ENCODE measurements at places on chromosomes 1 and 21. TPM values are rescaled to one million over a fixed set of nuclear protein-coding genes. Genes with fewer than 3 reads are reported as not detected.

- peaks cover 11% of the 10 kb centered on the region for H3K4me1 ChIP-seq
- H3K36me3 ChIP-seq: no peaks in the 10 kb centered on the region
- H3K27me3 ChIP-seq: no peaks in the 10 kb centered on the region
Observed at GRCh38 chr21:46664316-46664995, 29.0 kb downstream of the PRMT2 start.

DNA sequence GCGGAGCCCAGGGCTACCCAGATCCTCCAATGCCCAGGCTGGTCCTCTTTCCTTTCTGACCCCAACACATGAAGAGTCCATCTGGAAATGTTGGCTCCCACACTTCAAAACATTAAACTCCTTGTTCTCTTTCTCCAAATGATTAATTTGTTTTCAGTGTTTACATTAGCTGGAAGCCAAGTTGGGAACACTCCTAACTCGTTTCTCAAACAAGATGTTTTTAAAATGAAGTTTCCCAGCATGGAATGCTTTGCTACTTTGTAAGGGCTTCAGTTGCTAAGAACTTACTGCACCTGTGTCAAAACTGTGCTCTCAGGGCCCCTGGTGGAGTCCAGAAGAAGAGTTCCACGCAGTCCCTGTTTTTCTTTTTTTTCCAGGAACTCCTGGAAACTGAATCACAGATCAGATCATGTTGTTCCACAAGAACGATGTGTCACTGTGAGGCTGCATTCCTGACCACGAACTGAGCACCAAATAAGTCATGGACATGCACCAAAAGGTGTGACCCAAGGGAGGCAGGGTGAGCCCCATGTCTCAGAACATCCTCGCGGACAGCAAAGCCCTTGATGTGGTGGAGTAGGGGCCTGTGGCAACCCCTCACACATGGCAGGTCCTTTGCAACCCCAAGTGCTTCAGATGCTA, 257.3 kb downstream of the KCNJ6 start:
- no peak overlapping the region for H3K27ac ChIP-seq
- no peaks in the 10 kb centered on the region for H3K36me3 ChIP-seq
- H3K4me3 ChIP-seq: no peak overlapping the region
- H3K4me1 ChIP-seq: no peaks in the 10 kb centered on the region
- no peaks in the 10 kb centered on the region for H3K27me3 ChIP-seq

The TNFSF4 gene
- total RNA-seq: 0.26 TPM

DNA sequence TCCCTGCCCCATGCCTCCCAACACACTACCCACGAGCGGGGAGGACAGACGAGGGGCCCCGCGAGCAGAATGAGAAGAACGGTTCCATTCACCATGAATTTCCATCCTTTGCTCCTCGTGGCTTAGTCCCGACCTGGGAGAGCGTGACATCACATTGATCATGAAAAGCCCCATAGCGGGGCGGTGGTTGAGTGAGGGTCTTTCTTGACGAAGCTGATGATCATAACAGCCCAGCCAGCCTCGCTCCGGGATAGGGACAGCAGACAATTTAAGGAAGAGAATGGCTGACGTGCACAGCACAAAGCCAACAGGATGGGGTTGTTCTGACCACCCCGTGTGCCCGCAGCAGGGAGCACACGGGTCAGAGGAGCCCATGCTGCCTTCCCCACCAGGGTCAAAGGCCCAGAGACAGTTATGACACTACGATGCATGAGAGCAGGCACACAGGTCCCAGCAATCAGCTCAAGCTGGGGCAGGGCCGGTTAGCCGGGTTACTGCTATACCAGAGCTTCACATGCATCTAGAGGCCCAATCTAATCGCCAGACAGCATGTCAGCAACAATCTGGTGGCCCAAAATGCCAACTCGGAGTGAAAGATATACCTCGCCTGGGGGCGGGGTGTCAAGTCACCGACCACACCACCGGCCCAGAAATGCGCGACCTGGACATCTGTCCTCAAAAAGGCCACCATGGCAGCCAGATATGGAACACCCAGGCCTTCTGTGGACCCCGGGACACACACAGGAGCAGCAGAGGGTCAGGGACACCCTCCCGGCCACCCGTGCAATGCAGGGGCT, 135.2 kb downstream of the LIPI start:
- DNase-seq: no peak
- H3K27ac ChIP-seq: no peak overlapping the region
- no peak overlapping the region for H3K4me3 ChIP-seq
- no peaks in the 10 kb centered on the region for H3K4me1 ChIP-seq
- no peaks in the 10 kb centered on the region for H3K27me3 ChIP-seq
- peaks cover 6% of the 10 kb centered on the region for H3K36me3 ChIP-seq

GRCh38 chr1:234925440-234926263, 203.0 kb downstream of the TOMM20 start:
- no peaks in the 10 kb centered on the region for H3K36me3 ChIP-seq
- H3K4me3 ChIP-seq: no peak overlapping the region
- no peak overlapping the region for H3K27ac ChIP-seq
- no peak for DNase-seq
- H3K27me3 ChIP-seq: no peaks in the 10 kb centered on the region
- peaks cover 11% of the 10 kb centered on the region for H3K4me1 ChIP-seq

GRCh38 chr21:36949171-36950141, 17.0 kb downstream of the HLCS start:
- H3K27ac ChIP-seq: no peak overlapping the region
- peaks cover 14% of the 10 kb centered on the region for H3K4me1 ChIP-seq
- H3K27me3 ChIP-seq: no peaks in the 10 kb centered on the region
- no peaks in the 10 kb centered on the region for H3K36me3 ChIP-seq

All from Karpas-422 (cell line).